ENCODE measurements at places on chromosomes 6 and 20. TPM values are rescaled to one million over a fixed set of nuclear protein-coding genes. Genes with fewer than 3 reads are reported as not detected.

DNA sequence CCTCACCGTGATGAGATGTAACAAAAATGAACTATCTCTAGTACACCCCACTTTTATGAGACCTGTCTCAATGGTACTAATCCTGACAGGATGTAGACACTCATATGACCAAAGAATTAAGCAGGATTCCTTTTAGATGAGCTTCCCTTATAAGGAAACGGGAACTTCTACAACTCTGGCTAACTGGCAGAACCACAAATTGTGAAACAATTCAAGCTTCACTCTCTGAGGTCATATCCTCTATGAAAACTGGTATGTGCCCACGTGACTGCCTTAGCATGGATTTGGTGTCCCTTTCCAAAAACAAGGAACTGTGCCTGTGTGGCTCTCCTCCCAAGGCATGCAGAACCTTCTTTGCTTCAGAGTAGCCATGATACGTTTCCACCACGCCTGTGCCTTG is 14.1 kb upstream of the CPNE5 start:
- H3K4me1 ChIP-seq = peaks cover 89% of the 10 kb centered on the region
- peak overlapping the region; percentile 92 for H3K27ac ChIP-seq
- peaks cover 13% of the 10 kb centered on the region for H3K36me3 ChIP-seq

- no peaks in the 10 kb centered on the region for H3K27me3 ChIP-seq
- H3K36me3 ChIP-seq = peaks cover 81% of the 10 kb centered on the region
- peaks cover 13% of the 10 kb centered on the region for H3K4me1 ChIP-seq
- DNase-seq = no peak
- no peak overlapping the region for H3K27ac ChIP-seq
These were observed 17.3 kb downstream of the NAA20 start for GRCh38 chr20:20034486-20034885.

- DNase-seq = no peak
- peaks cover 41% of the 10 kb centered on the region for H3K27me3 ChIP-seq
- peak overlapping the region; percentile 65 for H3K4me3 ChIP-seq
These were observed 1.1 kb downstream of the ESR1 start for GRCh38 chr6:151808371-151809241.

- DNase-seq = no peak
- no peaks in the 10 kb centered on the region for H3K27me3 ChIP-seq
- no peaks in the 10 kb centered on the region for H3K4me1 ChIP-seq
- H3K36me3 ChIP-seq = no peaks in the 10 kb centered on the region
These were observed 10.9 kb upstream of the BMP5 start for GRCh38 chr6:55886185-55886836.

GRCh38 chr20:4956200-4956810 is 45.0 kb downstream of the SLC23A2 start:
- H3K27me3 ChIP-seq = no peaks in the 10 kb centered on the region
- H3K4me3 ChIP-seq = no peak overlapping the region
- H3K4me1 ChIP-seq = peaks cover 5% of the 10 kb centered on the region
- DNase-seq = no peak
- peaks cover 4% of the 10 kb centered on the region for H3K36me3 ChIP-seq
- H3K27ac ChIP-seq = no peak overlapping the region

DNA sequence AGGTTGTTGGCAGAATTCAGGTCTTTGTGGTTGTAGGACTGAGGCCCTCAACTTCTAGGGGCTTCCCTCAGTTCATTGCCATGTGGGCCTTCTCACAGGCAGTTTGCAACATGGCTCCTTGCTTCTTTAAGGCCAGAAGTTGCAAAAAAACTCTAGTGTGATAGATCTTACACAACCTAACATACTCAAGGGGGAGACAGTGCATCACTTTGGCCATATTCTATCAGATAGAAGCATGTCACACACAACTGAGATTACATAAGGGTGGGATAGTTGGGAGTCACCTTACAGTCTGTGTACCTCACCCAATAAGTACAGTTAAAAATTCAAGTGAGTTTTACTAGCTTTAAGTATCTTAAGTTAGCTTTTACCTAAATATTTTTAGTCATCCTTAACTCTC is 1.6 kb downstream of the SIRPD start:
- DNase-seq = no peak
- H3K4me3 ChIP-seq = no peak overlapping the region
- no peaks in the 10 kb centered on the region for H3K4me1 ChIP-seq
- no peaks in the 10 kb centered on the region for H3K36me3 ChIP-seq

DNA sequence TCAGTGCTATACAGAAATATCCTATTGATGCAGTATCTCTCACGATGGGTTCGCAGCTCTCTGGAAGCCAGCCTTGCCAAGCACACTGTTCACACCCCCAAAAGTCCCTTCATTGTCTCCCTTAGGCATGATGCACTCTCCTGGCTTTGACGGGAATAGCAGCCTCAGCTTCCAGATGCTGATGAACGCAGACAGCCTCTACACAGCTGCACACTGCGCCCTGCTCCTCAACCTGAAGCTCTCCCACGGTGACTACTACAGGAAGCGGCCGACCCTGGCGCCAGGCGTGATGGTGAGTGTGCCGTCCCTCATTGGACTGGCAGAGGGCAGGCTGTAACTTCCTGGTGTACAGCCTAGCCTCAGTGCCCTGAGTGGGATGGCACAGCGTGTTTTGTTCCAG is 60.0 kb upstream of the PBOV1 start:
- no peaks in the 10 kb centered on the region for H3K27me3 ChIP-seq
- no peak overlapping the region for H3K4me3 ChIP-seq
- H3K36me3 ChIP-seq = no peaks in the 10 kb centered on the region
- no peaks in the 10 kb centered on the region for H3K4me1 ChIP-seq
- DNase-seq = no peak

- H3K4me1 ChIP-seq = no peaks in the 10 kb centered on the region
- no peak for DNase-seq
- no peaks in the 10 kb centered on the region for H3K27me3 ChIP-seq
These were observed 110.1 kb upstream of the SIM1 start for GRCh38 chr6:100574836-100575235.

DNA sequence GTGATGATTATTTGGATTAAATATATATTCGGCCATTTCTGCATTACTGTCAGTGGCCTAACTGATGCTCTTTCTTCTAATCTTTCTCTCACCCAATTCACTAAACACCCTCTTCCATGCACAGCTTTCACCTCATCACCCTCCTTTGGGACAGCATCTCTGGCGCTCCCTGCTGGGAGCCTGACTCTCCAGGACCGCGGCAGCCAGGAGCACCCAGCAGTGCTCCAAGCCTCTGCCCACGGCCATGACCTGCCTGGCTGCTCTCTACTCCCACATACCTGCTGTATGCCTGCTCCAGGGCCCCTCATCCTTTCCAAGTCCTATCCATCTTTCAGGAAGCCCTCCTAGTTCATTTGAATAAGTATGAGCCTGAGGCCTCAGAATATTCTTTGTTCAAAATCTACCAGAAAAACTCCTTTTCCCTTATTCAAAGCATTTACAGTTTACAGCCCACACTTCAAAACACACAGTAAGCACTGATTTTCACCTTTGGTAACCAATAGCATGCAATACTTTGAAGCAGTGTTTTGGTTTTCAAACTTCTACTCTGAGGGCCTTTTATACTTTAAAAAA is 15.2 kb downstream of the CTCFL start:
- no peaks in the 10 kb centered on the region for H3K36me3 ChIP-seq
- no peak overlapping the region for H3K27ac ChIP-seq
- H3K27me3 ChIP-seq = peaks cover 29% of the 10 kb centered on the region
- no peak for DNase-seq
- H3K4me1 ChIP-seq = no peaks in the 10 kb centered on the region

GRCh38 chr20:46289432-46289831 is 18.9 kb downstream of the CDH22 start:
- H3K4me3 ChIP-seq = no peak overlapping the region
- H3K36me3 ChIP-seq = no peaks in the 10 kb centered on the region
- H3K4me1 ChIP-seq = no peaks in the 10 kb centered on the region
- no peak for DNase-seq
- peaks cover 87% of the 10 kb centered on the region for H3K27me3 ChIP-seq
- H3K27ac ChIP-seq = no peak overlapping the region

DNA sequence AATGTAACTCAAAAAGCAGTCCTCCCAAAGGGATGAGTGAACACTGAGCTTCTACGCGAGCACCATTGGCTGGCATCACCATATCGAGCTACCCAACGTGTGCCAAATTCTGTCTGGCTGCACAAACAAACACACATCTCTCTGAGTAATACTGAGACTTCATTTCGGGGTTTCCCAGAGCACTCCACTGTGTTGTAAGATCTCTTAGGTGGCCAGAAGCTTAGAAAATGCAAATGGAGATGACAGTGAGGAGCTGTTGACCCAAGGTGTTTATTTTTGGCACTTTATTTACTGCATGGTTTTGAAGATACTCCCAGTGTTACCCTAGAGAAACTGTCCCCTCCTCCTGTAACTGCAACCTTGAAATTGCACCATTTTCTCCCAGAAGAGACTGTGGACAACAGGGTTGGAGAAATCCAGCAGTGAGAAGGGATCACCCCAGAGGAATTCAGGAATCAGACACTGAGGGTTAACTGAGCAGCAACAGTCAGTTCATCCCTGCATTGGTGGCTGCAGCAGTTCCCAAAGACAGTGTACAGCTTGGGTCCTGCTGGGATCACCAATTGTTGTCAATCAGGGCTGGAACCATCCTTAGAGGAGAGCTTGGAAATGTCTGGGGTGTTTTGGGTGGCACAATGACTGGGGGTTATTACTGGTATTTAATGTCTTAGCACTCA is 1.0 kb upstream of the RIPOR2 start:
- H3K4me3 ChIP-seq = no peak overlapping the region
- no peaks in the 10 kb centered on the region for H3K36me3 ChIP-seq
- no peak overlapping the region for H3K27ac ChIP-seq
- DNase-seq = no peak
- no peaks in the 10 kb centered on the region for H3K27me3 ChIP-seq

GRCh38 chr6:16841241-16841640 is 80.0 kb upstream of the ATXN1 start:
- DNase-seq = no peak
- no peak overlapping the region for H3K4me3 ChIP-seq
- H3K4me1 ChIP-seq = peaks cover 16% of the 10 kb centered on the region
- H3K27ac ChIP-seq = no peak overlapping the region
- H3K36me3 ChIP-seq = no peaks in the 10 kb centered on the region

DNA sequence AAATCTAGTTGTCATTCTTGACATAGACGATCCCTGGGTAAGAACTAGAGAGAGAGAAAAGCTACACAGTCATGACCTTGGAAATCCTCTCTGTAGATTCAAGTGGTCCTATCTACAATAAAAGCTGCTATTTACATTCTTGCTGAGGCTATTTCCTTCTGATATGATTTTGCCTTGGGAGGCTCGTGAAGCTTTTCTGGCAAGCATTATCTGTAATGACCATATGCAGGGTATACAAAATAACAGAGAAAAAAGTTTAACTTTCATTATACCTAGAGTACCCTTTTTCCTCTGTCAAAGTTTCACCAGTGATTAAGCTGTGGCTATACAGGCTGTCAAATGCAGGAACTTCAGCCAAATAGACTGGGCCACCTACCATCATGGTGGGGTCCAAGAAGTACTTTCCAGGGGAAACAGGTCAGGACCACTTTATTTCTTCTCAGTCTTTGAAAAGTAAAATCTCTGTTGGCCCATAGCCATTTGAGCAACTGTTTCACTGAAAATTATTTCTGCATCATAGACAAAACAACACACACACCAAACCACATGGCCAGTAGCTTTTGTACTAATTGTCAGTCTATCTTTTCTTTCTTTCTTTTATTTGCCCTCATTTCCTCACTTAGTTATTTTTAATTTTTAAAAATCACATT is 677.0 kb upstream of the ID4 start:
- no peaks in the 10 kb centered on the region for H3K36me3 ChIP-seq
- no peaks in the 10 kb centered on the region for H3K4me1 ChIP-seq
- no peak overlapping the region for H3K4me3 ChIP-seq
- no peak overlapping the region for H3K27ac ChIP-seq

DNA sequence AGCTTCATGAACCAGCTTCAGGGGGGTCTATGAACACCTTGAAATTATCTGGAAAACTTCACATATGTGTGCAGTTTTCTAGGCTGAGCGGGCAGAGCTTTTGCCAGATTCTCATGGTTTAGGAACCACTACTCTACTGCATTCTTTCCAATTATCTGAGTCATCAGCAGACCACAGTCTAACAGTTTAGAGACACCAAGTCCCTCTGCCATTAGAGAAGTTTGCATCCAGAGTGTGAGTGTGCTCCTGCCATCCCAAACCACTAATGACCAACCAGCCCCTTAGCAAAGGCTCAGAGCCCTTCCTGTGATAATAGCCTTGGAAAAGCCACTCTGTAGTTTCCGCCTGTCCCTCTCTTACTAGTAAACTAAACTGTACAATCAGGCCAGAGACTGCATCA is 96.8 kb downstream of the PHACTR1 start:
- H3K4me1 ChIP-seq = no peaks in the 10 kb centered on the region
- peaks cover 37% of the 10 kb centered on the region for H3K27me3 ChIP-seq
- no peak overlapping the region for H3K4me3 ChIP-seq
- no peaks in the 10 kb centered on the region for H3K36me3 ChIP-seq

Gene TRIM10
- not detected for total RNA-seq

Gene PPP1R11
- total RNA-seq = 45.3 TPM

Gene THBS2
- 6.9 TPM for total RNA-seq

Gene MYMX
- 0.36 TPM for total RNA-seq

Gene ADGRF5
- 42.1 TPM for total RNA-seq

Gene BCAS4
- 2.1 TPM for total RNA-seq

Measured in left ventricle myocardium inferior (tissue), 1 donor.